ENCODE measurements at places on chromosomes 5 and 9.

GRCh38 chr9:23764219-23764618 lies 61.8 kb downstream of the ELAVL2 start:
- DNase-seq, result no peak
- H3K4me1 ChIP-seq, result no peaks in the 10 kb centered on the region
- no peaks in the 10 kb centered on the region for H3K36me3 ChIP-seq
- no peak overlapping the region for H3K27ac ChIP-seq

DNA sequence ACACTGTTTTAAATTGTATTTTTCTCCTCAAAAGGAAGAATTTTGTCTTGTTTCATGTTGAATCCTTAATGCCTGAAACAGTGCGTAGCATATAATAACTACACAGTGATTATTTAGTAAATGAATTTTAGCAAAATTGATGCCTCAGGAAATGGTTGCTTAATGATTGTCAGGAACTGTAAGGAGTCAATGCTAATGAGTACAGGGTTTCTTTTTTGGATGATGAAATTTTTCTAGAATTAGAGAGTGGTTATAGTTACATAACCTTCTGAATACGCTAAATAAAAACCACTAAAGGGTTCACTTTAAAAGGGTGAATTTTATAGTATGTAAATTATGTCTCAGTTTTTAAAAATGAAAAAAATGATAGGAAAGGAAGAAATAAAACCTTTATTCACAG lies 14.9 kb downstream of the FAM151B start:
- no peak overlapping the region for H3K27ac ChIP-seq
- no peaks in the 10 kb centered on the region for H3K36me3 ChIP-seq
- H3K4me1 ChIP-seq, result peaks cover 6% of the 10 kb centered on the region

GRCh38 chr9:94169968-94170367 lies 85.7 kb downstream of the PTPDC1 start:
- H3K4me1 ChIP-seq, result peaks cover 66% of the 10 kb centered on the region
- no peaks in the 10 kb centered on the region for H3K27me3 ChIP-seq
- H3K4me3 ChIP-seq, result peak overlapping the region; percentile 62
- no peak for DNase-seq
- peak overlapping the region; percentile 7 for H3K27ac ChIP-seq
- peaks cover 56% of the 10 kb centered on the region for H3K36me3 ChIP-seq

DNA sequence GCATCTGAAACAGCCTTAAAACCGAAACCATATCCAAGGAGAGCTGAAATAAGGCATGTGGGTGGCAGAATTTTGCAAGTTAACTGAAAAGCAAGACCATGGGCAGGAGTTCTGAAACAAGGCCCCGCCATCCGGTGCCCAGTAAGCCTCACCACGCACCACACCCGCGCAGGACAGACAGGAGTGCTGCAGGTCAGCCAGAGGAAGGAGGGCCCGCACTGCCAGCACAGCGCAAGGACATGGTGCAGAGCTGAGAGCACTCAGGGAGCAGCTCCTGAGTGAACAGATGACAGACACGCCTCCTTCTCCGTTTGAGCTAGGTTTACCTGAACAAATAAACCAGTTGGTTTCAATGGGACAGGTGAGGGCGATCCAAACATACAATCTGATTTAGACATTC lies 16.5 kb upstream of the ISCA1 start:
- peaks cover 52% of the 10 kb centered on the region for H3K36me3 ChIP-seq
- no peak overlapping the region for H3K4me3 ChIP-seq
- no peaks in the 10 kb centered on the region for H3K27me3 ChIP-seq
- no peak for DNase-seq
- no peak overlapping the region for H3K27ac ChIP-seq

GRCh38 chr5:94025788-94026473 lies 284.5 kb upstream of the POU5F2 start:
- no peak for DNase-seq
- H3K27ac ChIP-seq, result no peak overlapping the region
- H3K4me1 ChIP-seq, result no peaks in the 10 kb centered on the region
- no peaks in the 10 kb centered on the region for H3K27me3 ChIP-seq

DNA sequence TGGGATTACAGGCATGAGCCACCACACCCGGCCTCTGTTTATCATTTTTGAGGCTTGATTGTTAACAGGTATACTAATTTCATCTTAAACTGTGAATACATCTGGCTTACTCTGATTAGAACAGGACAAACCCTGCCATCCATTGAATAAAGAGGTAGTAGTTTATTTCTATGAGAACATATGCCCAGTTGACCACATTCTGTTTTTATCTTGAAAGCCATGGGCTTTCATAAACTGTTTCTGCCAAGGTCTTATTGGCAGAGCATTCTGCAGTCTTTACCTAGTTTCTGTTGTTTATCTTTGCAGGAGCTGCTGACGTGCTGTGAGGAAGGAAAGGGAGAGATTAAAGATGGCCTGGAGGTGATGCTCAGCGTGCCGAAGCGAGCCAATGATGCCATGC lies 184.9 kb upstream of the OTULINL start:
- H3K27me3 ChIP-seq, result no peaks in the 10 kb centered on the region
- H3K4me1 ChIP-seq, result peaks cover 43% of the 10 kb centered on the region
- no peak overlapping the region for H3K27ac ChIP-seq
- H3K36me3 ChIP-seq, result peaks cover 8% of the 10 kb centered on the region

GRCh38 chr9:34642679-34643078 lies 3.8 kb upstream of the GALT start:
- H3K4me3 ChIP-seq, result no peak overlapping the region
- peaks cover 8% of the 10 kb centered on the region for H3K36me3 ChIP-seq

DNA sequence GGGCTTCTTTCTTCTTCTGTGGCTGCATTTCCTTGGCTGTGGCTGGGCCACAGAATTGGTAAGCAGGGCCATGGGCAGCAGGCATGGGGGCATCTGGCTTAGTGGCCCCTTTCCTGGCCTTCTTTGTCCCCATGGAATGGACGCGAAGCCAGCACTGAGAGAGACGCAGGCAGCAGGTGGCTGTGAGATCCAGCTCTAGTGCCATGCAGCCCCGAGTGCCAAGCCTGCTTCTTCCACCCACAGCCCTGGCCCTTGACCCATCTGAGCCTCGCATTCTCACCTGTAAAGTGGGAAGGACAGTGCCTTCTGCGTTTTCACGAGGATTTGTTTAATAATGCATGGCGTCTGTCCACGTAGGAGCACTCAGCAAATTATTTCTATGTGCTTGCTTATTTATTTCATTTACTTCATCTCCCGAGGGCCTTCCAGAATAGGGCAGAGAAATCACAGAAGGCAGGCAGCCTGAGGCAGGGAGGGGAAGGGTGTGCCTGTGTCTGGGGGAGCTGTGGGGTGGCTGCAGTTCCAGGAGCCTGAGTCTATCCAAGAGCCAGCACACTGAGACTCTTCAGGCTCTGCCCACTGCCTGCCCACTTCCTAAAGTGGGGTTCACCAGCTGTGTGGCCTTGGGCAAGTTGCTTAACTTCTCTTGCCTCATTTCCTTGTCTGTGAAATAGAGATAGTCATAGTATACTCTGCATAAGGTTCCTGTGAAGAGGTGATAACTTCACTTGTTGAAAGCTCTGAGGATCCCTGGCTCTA lies 55.2 kb downstream of the NTNG2 start:
- no peak for DNase-seq
- H3K36me3 ChIP-seq, result no peaks in the 10 kb centered on the region
- H3K27me3 ChIP-seq, result peaks cover 7% of the 10 kb centered on the region
- peaks cover 9% of the 10 kb centered on the region for H3K4me1 ChIP-seq
- no peak overlapping the region for H3K27ac ChIP-seq

DNA sequence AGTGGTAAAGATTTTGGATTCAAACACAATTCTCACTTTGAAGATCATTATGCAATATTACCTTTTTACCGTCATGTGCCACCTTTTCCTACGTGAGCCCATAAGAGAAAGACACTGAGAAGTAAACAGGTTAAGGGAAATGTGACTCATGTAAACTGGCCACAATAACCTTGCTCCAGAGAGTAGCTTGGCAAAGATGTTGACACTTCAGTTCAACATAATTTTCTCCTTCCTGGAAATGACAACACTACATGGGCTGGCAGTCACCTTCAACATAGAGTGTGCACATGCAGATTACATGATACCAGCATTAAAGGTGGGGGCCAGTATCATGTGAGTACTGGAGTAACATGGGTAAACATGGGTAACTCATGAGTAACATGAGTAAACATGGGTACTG lies 141.9 kb downstream of the CDK5RAP2 start:
- no peaks in the 10 kb centered on the region for H3K27me3 ChIP-seq
- DNase-seq, result no peak
- peaks cover 62% of the 10 kb centered on the region for H3K36me3 ChIP-seq

DNA sequence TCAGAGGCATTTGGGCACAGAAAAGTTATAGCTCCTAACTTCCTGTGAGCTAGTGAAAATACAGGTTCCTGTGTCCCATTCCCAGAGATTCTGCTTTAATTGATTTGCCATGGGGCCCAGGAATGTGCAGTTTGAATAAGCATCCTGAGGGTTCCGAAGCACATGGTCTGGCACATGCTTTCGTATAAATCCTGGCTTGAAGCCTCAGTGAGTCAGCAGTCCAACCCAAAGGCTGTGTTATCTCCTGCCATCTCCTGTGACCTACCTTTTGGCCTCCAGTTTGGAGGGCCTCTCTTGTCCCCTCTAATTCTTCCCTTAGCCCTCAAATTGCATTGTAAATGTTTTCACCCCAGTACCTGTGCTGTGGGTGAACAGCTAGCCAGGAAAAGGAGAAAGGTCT lies 183.8 kb downstream of the NR3C1 start:
- peaks cover 33% of the 10 kb centered on the region for H3K4me1 ChIP-seq
- no peak overlapping the region for H3K27ac ChIP-seq

DNA sequence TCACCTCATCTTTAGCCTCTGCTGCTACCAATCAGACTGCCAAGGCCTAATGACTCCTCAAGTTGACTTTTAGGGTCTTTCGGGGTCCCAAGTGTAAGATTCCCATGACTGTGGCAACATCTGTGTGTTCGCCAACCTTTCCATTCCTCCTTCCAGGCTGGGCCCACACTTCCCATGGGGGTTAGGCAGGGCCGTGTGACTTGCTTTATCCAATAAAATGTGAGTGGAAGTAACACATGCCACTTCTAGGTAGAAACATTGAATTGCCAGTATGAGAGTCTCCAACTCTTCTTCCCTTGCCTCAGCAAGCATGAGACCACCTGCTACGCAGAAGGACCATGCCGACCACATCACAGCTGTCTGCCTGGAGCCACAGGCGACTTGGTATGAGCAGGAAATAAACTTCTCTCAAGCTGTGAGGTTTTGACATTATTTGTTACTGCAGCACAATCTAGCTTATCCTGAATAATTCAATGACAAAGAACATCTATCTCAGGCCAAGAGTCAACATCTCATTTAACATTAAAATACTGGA lies 190.4 kb upstream of the IER5L start:
- H3K27ac ChIP-seq, result peak overlapping the region; percentile 15
- H3K27me3 ChIP-seq, result peaks cover 3% of the 10 kb centered on the region
- DNase-seq, result no peak

DNA sequence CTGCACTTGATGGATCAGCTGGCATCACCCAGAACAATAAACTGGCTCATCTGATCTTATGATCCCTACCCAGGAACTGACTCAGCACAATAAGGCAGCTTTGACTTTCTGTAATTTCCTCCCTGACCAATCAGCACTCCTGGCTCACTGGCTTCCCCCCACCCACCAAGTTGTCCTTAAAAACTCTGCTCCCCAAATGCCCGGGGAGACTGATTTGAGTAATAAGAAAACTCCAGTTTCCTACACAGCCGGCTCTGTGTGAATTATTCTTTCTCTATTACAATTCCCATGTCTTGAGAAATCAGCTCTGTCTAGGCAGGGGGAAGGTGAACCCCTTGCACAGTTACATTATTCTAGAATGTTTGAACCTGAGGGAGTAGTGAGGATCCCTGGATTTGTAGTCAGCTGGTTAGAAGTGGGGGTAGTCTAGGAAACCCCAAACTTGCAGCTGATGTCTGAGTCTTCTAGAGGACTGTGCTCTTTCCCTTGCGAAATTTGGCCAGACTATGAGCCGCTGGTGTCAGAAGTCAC lies 111.7 kb upstream of the NEK6 start:
- no peaks in the 10 kb centered on the region for H3K36me3 ChIP-seq
- H3K4me1 ChIP-seq, result no peaks in the 10 kb centered on the region
- H3K27ac ChIP-seq, result no peak overlapping the region
- H3K4me3 ChIP-seq, result no peak overlapping the region
- peaks cover 18% of the 10 kb centered on the region for H3K27me3 ChIP-seq

DNA sequence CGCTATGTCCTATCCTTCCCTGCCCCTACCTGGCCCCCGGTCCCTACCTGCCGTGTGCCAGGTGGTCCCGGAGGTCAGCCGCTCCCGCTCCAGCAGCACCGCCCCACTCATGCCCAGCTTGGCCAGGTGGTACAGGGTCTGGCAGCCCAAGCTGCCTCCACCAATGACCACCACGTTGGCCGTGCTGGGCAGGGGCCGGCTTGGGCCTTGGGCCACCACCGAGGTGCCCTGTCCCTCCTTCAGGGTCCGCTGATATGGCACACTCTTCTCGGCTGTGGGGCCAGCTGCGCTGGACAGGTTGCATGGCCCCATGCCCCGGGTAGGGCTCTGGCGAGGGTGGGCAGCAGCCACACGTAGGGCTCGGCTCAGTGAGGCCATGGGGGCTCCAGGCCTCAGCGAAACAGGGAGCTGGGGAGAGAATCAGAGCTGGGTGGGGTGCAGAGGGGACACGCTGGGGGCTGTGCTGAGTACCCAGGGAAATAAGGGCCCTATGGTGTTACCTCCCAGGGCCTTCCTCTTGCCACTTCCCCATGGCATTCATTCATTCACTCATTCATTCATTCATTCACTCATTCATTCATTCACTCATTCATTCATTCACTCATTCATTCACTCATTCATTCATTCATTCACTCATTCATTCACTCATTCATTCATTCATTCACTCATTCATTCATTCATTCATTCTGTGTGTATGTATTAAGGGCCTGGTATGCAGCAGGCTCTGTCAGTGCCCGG lies 4.2 kb downstream of the SARDH start:
- no peak for DNase-seq
- H3K36me3 ChIP-seq, result no peaks in the 10 kb centered on the region
- peaks cover 13% of the 10 kb centered on the region for H3K4me1 ChIP-seq
- H3K27me3 ChIP-seq, result no peaks in the 10 kb centered on the region
- H3K4me3 ChIP-seq, result no peak overlapping the region

DNA sequence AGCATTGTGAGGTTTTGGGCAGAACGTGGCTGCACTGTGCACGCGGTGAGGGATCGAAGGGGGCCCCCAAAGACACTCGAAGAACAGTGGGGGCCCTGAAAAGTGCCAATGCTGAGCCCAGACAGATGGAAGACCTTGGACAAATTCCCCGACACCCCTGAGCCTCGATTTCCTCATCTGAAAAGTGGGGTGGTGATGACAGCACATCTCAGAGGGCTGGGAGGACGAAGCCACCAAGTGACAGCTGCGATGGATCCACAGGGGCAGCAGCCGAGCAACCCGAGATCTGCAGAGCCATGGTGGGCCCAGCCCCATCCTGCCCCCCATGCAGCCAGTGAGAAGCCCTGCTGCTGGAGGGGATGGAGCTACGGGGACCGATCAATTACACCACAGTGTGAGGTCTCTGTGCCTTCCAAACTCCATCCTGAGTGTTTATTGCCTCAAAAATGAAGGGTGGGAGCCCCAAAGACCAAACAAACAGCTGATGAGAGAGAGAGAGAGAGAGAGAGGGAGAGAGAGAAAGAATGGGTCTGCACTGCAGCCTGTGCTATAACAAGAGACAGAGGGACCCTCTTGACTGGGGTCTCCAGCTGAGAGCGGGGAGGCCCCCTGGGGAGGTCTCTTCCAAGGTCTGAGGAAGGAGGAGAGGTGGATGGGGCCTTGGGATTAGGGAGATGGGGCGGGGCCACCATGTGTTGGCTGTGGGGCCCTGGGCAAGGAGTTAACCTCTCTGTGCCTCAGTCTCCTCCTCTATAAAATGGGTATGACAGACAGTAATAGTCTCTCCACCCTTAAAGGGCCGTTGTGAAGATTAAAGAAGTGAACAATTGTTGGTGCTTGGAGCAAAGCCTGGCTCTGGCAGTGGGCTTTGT lies 134.4 kb upstream of the IER5L start:
- no peaks in the 10 kb centered on the region for H3K36me3 ChIP-seq
- H3K4me3 ChIP-seq, result no peak overlapping the region
- peaks cover 2% of the 10 kb centered on the region for H3K4me1 ChIP-seq
- H3K27ac ChIP-seq, result no peak overlapping the region
- peaks cover 5% of the 10 kb centered on the region for H3K27me3 ChIP-seq
- DNase-seq, result no peak
